ENCODE measurements at places on chromosomes 16 and 17.

- no peak for DNase-seq
These were observed 430 bp downstream of the AMFR start for GRCh38 chr16:56424791-56425438.

GRCh38 chr16:66925322-66925840 is at the start of gene RRAD:
TSS of gene RRAD (minus strand) at chr16:66925535. CDS start at chr16:66925179, 356 bp downstream.
- DNase-seq, result no peak

GRCh38 chr17:27906623-27907022 is 13.5 kb upstream of the LYRM9 start:
- no peak for DNase-seq

- no peak for DNase-seq
These were observed 722 bp upstream of the TIMP2 start for GRCh38 chr17:78925662-78926555.

- DNase-seq, result no peak
These were observed 23.6 kb downstream of the ZNF469 start for GRCh38 chr16:88406096-88407041.

DNA sequence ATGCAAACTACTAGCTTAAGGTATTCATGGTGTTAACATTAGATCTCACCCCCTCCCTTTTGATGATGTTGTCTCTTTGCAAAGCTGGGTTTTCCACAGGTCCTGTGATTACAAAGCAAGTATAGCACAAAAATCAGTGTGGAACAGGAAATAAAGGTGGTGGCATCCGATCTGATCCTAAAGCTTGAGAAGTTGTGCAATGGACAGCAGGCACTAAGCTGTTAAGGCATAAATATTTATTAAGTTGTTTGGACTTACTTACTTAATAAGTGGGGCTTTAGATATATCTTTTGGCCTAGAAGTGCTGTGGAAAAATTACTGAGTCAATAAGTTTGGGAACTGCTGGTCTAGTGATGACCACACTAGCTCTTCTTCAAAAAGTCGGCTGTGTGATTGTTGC is 5.0 kb downstream of the GLP2R start:
- no peak for DNase-seq

GRCh38 chr16:19291475-19291874 is 5.9 kb downstream of the CLEC19A start:
- no peak for DNase-seq

DNA sequence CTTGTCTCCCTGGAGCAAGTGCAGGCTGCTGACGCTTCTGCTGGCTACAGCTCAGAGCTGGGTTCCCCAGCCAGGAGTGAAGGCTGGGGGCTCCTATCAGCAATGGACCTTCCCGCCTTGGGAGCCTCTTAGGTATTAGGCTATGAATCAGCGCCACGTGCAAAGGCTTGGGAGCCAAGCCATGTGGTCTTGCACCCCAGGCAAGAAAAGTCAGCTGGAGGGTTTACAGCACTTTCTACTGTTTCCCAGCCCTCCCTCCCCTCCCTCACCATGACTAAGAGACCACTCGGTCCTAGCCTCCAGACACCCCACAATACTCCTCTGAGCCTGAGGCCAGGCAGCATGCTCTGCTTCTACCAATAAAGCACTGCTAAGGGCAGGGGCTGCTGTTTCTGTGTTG is 12.3 kb downstream of the EPX start:
- DNase-seq, result no peak

- DNase-seq, result no peak
These were observed 9.2 kb downstream of the CHD3 start for GRCh38 chr17:7897773-7898172.

- DNase-seq, result no peak
These were observed 113.9 kb upstream of the MAF start for GRCh38 chr16:79714440-79714839.

GRCh38 chr16:426906-427249 is 1.4 kb downstream of the RAB11FIP3 start:
- DNase-seq, result no peak

GRCh38 chr17:2613089-2613808 is 19.8 kb downstream of the PAFAH1B1 start:
- DNase-seq, result no peak

GRCh38 chr16:3089717-3090592 is 9.1 kb downstream of the ZSCAN10 start:
- DNase-seq, result no peak

DNA sequence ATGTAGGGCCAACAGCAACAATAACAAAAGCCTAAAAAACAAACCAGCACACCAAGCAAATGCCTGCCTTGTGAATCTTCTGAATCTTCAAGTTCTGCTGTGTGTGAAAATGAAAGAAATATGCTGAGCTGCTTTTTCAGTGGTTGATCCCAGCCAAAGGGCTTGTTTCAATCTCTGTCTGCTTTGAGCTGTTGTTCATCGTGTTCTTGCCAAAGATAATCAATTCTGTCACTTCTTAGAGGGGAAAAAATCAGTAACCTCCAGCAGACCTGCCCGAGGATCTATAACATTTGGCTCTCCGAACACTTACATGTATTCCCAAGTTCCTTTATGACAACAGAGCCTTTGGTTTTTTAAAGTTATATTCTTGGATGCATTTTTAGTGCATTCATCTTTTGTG is 65.9 kb downstream of the VPS35L start:
- no peak for DNase-seq

DNA sequence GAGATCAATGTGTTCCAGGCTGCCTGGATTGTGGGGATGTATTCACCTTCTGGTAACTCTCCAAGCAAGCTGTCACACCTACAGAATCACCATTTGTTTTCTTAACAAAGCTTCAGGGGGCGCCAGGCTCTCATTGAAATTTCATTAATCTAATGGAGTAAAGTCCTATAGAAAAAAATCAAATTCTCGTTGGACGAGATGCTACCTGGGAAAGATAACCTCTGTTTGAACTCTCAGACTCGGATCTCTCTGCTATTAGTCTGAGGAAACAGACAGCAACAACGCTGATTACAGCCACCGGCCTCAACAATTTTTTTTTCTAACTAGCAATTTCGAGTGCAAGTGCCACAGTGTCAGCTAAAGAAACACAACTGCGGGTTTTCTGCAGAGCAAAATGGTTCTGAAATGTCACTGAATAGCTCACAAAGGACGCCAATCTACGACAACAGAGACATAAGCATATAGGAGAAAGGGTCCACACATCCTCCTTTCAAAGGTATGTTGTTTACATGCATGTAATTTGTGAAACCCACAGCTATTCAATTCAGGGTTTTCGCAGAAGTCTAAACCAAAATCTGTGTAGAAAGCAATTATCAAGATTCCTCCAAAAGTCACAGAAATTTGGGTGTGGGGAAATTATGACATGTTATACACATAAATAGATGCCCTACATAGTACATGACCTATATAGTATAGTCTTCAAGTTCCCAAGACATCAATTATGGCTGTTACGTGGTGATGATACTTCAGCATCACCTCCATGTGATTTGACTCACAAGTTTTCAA is 135.8 kb downstream of the SKAP1 start:
- no peak for DNase-seq

DNA sequence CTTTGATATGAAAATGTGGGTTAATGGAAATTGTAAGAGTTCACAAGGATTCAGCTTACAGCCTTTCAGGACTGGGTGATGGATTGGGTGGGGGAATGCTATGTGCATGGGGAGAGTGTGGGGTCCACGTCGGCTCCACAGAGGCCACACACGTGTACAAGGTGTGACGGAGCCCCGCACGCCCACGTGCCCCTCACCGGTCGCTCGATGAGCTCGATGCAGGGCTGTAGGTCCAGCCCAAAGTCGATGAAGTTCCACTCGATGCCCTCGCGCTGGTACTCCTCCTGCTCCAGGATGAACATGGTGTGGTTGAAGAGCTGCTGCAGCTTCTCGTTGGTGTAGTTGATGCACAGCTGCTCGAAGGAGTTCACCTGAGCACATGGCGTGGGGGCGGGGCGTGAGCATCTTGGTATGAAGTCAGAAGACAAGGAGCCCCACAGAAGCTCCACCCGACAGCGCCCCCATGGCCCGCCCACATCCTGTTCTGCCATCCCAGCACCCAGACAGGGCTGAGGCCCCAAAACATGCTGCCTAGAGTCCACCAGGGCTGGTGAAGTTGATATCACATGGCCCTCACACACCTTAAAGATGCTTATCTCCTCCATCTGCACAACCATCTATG is 99.1 kb downstream of the MYH11 start:
- no peak for DNase-seq

- DNase-seq, result no peak
These were observed 196.7 kb downstream of the CDH11 start for GRCh38 chr16:64925166-64925565.

- no peak for DNase-seq
These were observed 18.1 kb upstream of the RAB11FIP4 start for GRCh38 chr17:31373150-31374093.

- DNase-seq, result no peak
These were observed 524.9 kb downstream of the WWOX start for GRCh38 chr16:78624366-78624765.

- no peak for DNase-seq
These were observed 68.8 kb downstream of the KATNIP start for GRCh38 chr16:27618606-27619327.

- no peak for DNase-seq
These were observed 44.0 kb downstream of the AKAP10 start for GRCh38 chr17:19933628-19934027.

- no peak for DNase-seq
These were observed 7.8 kb downstream of the CSF3 start for GRCh38 chr17:40022961-40023541.

- no peak for DNase-seq
These were observed 215.5 kb upstream of the RPL38 start for GRCh38 chr17:73987845-73988509.

GRCh38 chr16:84291226-84291625 is 3.5 kb upstream of the WFDC1 start:
- no peak for DNase-seq

DNA sequence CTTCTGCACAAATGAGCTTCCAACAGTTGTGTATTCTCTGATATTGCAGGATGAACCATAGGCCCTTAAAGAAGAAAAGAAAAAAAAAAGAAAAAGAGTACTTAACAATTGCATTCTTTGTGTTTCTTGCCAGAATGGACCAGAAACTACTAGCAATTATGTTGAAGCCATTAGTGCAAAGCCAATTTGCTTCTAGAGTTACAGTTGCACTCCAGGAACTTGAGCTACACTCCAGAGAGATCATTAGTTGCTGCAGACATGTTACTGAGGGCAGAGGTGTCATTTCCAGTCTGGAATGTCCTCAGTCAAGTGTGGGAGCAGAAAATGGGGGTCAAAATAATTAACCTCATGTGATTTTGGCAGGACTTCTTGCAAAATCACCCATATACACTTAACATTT is 85.6 kb upstream of the CCL2 start:
- DNase-seq, result no peak

DNA sequence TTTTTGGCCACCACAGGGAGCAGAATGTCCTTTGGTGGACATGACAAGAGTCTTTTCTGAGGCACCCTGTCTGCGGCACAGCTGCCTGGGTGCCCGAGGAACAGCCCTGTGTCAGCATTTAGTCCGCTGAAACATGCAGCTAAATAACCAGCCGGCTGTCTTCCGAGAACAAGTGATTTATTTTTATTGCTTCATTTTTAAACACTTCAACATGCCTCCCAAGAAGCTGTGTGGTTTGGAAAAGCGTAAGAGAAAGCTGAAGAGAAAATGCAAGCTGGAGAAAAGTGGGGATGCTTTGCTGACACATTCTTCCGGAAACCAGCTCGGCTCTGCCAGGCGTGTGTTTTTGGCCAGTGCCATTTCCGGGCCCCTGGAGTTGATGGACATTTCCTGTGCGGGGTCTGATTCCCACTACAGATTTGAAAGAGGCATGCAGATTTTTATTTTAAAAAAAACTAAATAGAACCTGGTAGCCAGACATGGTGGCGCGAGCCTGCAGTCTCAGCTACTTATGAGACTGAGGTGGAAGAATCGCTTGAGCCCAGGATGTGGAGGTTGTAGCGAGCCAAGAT is 94.7 kb downstream of the SEC14L1 start:
- no peak for DNase-seq

- DNase-seq, result no peak
These were observed 4.5 kb downstream of the NBR1 start for GRCh38 chr17:43175213-43176118.

DNA sequence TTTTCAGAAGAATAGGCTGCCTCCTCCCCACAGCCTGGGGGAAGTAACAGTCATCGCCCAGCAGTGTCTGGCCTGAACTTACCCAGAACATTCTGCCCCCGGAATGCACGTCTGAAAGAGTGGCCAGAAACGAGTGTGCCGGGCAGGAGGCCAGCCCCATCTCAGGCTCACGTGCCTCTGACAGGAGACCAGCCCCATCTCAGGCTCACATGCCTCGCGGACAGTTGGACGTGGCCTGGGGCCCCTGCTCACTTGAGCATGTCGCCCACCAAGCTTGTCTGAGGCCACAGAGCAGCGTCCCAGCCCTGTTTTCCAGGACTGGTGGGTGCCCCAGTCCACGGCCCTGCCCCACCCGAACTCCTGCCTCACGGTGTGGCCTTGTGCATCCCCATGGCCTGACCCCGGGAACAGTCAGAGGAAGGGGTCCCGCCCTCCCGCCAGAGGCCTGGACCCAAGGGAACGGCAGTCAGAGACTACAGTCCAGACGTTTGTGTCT is 16.3 kb upstream of the CDH15 start:
- no peak for DNase-seq

DNA sequence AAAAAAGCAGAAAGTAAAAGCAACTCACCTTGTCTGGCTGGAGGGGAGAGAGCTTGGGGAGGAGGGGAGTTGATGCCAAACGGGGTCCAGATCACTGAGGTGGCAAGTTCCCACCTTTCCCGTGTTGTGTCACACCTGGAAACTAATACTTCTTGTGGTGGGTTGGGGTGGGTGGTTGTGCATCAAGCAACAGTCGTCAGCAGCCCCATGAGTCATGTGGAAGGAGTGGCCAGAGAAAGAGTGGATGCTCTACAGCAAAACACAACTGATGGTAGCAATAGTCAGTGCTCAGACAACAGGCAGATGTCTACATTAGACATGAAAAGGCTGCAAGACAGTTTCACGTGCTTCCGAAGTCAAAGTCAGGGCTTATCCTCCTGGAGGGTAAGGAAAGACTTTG is 35.4 kb downstream of the ARSG start:
- DNase-seq, result no peak

DNA sequence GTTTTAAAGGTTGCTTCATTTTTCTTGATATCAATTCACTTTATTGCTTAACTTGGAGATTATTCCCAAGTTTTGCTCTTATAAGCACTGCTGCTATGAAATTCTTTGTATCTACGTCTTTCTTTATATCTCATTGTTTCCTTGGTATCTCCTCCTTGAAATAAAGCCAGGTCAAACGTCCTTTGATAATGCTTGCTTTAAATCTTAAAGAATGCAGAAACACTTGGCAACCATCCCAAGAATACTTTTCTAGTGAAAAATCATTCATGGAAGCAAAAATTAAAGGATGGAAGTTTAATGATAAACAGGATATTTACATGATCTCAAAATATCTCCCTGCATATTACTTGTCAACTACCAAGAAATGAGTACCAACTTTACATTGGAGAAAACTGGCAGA is 175.2 kb downstream of the CPPED1 start:
- DNase-seq, result no peak

DNA sequence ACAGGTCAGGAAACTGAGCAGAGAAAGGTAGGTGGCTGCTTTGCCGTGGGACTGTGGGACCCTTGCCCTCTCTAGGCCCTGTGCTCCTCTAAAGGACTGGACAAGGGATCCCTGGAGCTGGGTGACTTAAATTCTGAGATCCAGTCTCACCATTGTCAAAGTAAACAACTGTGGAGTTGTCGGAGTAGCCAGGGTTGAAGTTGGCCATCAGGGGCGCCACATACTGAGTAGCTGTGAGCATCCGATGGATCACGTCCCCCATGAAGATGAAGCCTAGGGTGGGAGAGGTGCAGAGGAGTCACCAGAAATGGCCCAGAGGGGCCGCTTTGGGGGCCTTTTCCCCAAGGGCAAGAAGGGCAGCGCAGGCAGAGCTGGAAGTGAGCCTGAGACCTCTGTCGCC is 43.5 kb downstream of the PLXDC1 start:
- DNase-seq, result no peak

GRCh38 chr17:46917516-46917915 is 5.4 kb upstream of the GOSR2 start:
- DNase-seq, result no peak

Measured in stimulated activated CD4-positive, alpha-beta T cell treated with anti-CD3 and anti-CD28 coated beads, Interleukin-1b, Interleukin-23, amount 100 ng/mL, for 1 hour (primary cell).